Esophagus muscularis mucosa (tissue), 4 donors: ENCODE measurements at places on chromosomes 2 and 18. TPM values are rescaled to one million over a fixed set of nuclear protein-coding genes. Genes with fewer than 3 reads are reported as not detected.

DNA sequence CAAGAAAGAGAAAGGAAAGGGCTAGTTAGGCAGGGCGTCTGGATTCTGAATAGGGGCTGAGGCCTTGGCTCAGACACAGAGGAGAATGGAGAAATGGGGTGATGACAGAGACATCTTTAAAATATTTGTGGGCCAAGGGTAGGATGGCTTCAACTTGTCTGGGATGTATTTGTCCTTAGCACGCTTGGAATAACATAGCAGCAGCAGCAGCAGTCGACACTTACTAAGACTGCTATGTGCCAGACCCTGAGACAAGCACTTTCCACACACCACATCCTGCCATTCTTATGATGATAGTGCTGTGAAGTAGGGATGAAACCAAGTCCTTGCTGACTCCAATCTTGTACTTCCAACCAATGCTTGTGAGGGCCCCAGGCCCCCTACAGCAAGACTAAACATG, 2.6 kb downstream of the IL1RL1 start:
- no peaks in the 10 kb centered on the region for H3K36me3 ChIP-seq
- H3K27ac ChIP-seq = no peak overlapping the region
- H3K4me3 ChIP-seq = no peak overlapping the region
- no peaks in the 10 kb centered on the region for H3K27me3 ChIP-seq
- no peak for DNase-seq

DNA sequence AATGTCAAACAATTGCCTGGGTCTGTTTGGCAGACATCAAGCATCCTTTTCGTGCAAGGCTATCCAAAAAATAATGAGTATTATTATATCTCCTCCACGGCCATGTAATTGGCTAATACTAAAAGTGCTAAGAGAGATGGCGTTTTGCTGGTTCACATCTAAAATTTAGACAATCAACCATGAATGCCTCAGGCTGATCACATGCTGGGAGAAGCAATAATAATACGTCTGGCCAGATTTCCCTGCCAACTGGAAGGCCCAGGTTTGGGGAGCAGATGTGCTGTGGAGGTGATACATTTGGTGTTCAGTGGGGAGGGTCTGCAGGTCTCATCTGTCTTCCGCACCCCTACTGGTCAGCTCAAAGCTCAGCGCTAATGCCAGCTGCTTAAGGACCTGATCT, 60.3 kb upstream of the CREB1 start:
- no peak for DNase-seq
- no peak overlapping the region for H3K27ac ChIP-seq
- H3K4me1 ChIP-seq = peaks cover 21% of the 10 kb centered on the region
- H3K36me3 ChIP-seq = no peaks in the 10 kb centered on the region
- no peaks in the 10 kb centered on the region for H3K27me3 ChIP-seq
- H3K4me3 ChIP-seq = no peak overlapping the region

- H3K4me1 ChIP-seq = peaks cover 55% of the 10 kb centered on the region
- H3K36me3 ChIP-seq = no peaks in the 10 kb centered on the region
- H3K4me3 ChIP-seq = no peak overlapping the region
- DNase-seq = no peak
Observed at GRCh38 chr2:101790857-101791256, 93.3 kb downstream of the MAP4K4 start.

DNA sequence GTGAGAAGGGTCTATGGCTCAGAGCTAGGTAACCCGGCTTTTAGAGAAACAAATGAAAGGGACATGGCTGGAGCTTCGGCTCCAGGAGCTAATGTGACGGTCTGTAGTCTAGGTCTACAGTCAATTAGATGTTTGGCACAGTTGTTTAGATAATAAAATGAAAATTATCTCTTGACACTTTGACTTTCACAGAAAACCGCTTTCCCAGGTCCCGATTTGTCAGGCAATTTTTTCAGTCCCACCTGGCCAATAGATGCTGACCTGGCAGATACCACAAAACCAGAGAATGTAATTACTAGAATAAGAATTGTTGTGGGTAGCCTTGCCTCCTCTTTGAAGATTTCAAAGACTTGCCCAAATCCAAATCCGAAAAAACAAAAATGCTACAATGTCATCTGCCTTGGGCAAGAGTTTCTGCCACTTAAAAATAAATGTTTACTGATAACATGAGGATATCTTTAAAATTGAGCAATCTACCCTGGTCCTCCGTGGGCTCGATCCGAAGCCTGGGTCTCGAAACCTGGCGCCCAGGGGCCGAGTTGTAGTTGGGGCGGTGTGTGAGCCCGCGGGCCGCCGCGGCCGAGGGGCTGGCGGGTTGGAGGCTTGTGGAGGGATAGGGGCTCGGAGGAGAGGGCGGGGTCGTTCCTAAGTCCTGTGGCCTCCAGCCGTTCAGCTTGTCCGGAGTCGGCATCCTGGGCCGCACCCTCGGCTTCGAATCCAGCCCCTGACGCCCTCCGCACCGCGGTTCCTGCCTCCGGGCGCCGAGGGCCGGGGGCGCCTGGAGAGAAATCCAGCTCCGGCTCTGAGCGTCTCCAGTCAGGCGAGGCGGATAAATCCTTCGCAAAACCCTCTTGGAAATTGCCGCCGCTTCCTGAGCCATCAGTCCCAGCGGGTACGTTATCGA, 2.3 kb downstream of the EMX1 start:
- H3K36me3 ChIP-seq = no peaks in the 10 kb centered on the region
- no peak overlapping the region for H3K27ac ChIP-seq
- H3K4me1 ChIP-seq = peaks cover 71% of the 10 kb centered on the region
- H3K27me3 ChIP-seq = peaks cover 33% of the 10 kb centered on the region
- no peak for DNase-seq
- peak overlapping the region; percentile 52 for H3K4me3 ChIP-seq

DNA sequence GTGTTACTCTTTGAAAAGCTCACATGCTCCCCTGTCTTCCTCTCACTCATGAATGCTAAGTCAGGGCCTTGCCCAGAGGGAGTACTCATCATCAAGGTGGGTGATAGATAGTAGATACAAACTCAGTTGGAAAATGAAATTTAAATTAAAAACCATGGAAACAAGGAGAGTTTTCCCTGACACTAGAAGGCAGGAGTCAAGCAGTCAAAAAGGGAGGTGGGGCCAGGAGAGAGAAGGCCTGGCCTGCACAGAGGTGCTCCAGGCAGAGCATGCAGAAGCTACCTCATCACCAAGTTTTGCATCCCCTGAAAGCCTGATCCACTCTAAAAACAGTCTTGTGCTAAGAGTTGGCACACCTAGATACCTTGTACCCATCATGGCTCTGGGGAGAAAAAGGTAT, 143.7 kb downstream of the MYO5B start:
- H3K27ac ChIP-seq = no peak overlapping the region
- no peak overlapping the region for H3K4me3 ChIP-seq
- no peak for DNase-seq
- peaks cover 4% of the 10 kb centered on the region for H3K27me3 ChIP-seq

The NEURL3 gene
- total RNA-seq = not detected

GRCh38 chr2:232876161-232876977, 6.3 kb downstream of the SNORC start:
- no peaks in the 10 kb centered on the region for H3K36me3 ChIP-seq
- H3K4me1 ChIP-seq = peaks cover 18% of the 10 kb centered on the region
- H3K27ac ChIP-seq = no peak overlapping the region
- H3K4me3 ChIP-seq = peak overlapping the region; percentile 50
- peaks cover 13% of the 10 kb centered on the region for H3K27me3 ChIP-seq
- DNase-seq = no peak

The UGT1A4 gene
- not detected for total RNA-seq

DNA sequence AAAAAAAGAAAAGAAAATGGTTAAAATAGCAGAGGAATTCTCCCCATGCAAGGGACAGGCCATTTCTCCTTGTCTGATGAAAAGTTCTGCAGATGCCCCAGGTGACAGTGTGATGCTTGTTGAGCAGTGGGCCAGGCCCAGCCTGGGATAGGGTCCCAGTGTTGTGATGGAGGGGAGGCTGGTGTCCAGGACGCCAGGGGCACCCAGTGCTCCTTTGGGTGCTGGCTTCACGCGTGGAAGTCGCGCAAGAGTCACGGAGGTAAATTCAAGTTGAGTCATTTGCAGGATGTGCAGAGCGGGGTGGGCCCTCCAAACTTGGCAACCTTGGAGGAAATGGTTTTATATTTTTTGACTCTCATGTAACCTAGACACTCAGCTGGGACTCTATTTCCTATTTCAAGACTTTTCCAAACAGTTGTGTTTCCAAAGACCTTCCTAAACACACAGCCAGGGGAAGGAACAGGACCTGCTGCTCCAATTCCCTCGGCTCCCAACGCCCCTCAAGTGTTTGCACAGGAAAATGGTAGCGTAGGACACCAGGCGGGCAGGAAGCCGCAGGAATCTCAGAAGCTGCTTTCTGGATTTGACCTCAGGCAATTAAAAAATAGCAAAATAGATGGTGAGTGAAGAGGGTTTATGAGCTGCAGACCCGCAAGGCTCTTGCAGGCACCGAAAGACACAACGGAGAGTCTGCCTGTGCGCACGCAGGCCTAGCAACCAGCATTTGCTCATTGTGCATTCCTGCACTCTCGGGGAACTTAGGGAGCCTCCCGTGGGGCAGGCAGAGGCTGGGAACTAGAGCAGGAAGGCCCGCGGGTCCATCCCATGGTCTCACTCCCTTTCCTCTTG, 107.1 kb upstream of the ODC1 start:
- H3K27me3 ChIP-seq = peaks cover 9% of the 10 kb centered on the region
- peaks cover 3% of the 10 kb centered on the region for H3K36me3 ChIP-seq
- no peak overlapping the region for H3K4me3 ChIP-seq

DNA sequence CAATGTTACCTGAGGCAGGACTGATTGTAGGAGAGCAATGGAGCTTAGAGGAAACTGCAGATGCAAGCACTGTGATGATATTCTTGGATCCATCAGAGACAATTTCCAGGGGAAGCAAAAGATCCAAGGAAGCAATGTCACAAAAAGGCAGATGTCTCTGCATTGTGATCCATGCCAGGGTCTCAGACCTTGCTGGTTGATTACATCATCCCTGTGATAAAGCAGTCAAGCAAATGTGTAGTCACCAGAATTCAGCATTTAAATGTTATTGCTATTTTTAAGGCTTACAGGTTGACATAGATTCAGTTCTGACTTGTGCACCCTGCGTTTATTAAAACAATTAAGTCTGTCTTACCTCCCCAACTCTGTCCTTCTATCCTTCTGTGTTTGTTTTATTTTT, 56.8 kb upstream of the CCDC85A start:
- no peak for DNase-seq
- H3K36me3 ChIP-seq = no peaks in the 10 kb centered on the region
- H3K27me3 ChIP-seq = no peaks in the 10 kb centered on the region
- H3K27ac ChIP-seq = no peak overlapping the region
- no peaks in the 10 kb centered on the region for H3K4me1 ChIP-seq
- no peak overlapping the region for H3K4me3 ChIP-seq

DNA sequence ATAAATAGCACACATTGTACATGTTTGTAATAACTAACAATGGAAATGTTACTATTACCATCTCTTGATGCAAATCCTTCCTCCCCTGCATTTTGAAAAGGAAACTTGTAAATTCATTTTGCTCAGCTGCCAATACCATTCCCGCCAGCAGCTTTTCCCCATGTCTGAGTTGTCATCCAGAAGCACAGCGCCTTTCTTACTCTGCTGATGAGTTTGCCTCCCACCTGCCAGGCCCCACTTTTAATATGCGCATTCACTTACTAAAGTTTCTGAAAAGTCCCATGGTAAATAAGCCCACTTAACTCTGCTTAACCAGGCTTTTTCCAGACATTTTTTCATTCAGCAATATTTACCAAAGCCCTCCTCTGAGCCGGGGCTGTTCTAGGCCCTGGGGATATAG, 3.9 kb downstream of the CHST10 start:
- DNase-seq = peak; percentile 31
- peaks cover 3% of the 10 kb centered on the region for H3K36me3 ChIP-seq
- peaks cover 31% of the 10 kb centered on the region for H3K4me1 ChIP-seq
- H3K27me3 ChIP-seq = no peaks in the 10 kb centered on the region

- no peaks in the 10 kb centered on the region for H3K4me1 ChIP-seq
- H3K4me3 ChIP-seq = no peak overlapping the region
- no peaks in the 10 kb centered on the region for H3K36me3 ChIP-seq
- no peaks in the 10 kb centered on the region for H3K27me3 ChIP-seq
- DNase-seq = peak; percentile 53
Observed at GRCh38 chr18:73901566-73901965, 246.1 kb downstream of the FBXO15 start.

The FAM136A gene
- total RNA-seq = 29.4 TPM

DNA sequence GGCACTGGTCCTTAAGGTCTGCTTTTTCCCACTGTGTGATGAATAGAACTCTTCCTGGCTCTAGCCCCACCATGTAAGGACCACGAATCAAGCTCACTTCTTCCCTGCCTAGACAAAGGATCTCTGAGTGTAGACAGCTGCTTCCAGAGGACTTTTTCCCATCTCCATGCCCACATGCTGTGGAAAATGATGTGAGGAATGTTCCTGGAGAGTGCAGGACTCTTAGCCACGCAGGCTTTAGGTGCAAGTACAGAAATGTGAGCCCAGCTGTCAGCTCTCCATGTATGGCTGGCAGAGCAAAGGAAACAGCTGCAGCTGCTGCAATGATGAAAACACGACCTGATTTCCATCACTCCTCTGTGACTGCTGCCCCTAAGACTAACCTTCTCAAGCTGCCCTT, 35.5 kb downstream of the NXPH2 start:
- no peak overlapping the region for H3K4me3 ChIP-seq
- no peak overlapping the region for H3K27ac ChIP-seq
- DNase-seq = peak; percentile 89
- H3K4me1 ChIP-seq = no peaks in the 10 kb centered on the region

The CCDC178 gene
- not detected for total RNA-seq

DNA sequence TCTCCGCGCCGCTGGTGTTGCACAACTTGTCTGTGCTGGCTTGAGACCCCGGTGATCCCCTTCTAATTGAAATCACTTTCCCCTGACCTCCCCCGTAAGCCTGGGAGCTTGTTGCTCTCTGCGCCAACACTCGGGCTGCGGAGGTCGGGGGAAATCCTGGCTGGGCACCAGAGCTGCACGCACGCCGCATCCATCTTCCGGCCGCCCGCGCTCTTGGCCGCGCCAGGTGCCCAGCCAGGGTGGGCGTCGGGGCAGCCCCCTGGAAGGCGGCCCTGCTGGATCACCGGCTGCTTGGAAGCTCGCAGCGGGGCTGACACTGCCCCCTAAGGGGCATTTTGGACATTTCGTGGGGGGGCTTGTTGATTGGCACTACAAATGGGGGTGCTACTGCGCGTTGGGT, 280.3 kb upstream of the SKOR2 start:
- no peak for DNase-seq
- H3K4me1 ChIP-seq = no peaks in the 10 kb centered on the region
- peaks cover 12% of the 10 kb centered on the region for H3K27me3 ChIP-seq
- H3K4me3 ChIP-seq = no peak overlapping the region

DNA sequence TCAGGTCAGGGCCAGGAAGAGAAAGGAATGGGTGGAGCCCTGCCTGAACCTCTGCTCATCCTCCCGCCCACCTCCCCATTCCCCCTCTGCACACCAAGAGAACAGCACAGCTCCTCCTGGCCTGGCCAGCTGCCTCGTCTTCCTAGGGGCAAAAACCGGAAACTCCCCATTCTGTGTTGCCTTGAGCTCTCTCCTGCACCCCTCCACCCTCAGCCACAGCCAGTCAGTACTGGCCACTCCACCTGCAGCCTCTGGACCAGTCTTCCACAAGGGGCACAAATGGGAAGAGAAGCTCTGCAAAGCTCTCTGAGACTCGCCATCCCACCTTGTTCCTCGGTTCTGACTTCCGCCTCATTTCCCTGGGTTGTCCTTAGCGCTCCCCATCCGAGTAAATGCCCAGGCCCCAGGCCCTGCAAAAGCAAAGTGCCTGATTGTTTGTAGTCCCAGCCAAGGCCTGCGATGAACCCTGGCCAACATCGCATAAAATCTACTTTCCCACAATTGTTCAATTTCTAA, 39.3 kb upstream of the SLC35G4 start:
- no peaks in the 10 kb centered on the region for H3K27me3 ChIP-seq
- DNase-seq = no peak
- no peaks in the 10 kb centered on the region for H3K4me1 ChIP-seq
- no peak overlapping the region for H3K27ac ChIP-seq
- no peaks in the 10 kb centered on the region for H3K36me3 ChIP-seq
- H3K4me3 ChIP-seq = no peak overlapping the region

The CAPG gene
- total RNA-seq = 73.6 TPM

The SERPINB13 gene
- not detected for total RNA-seq
